Kidney (tissue), 22 donors: ENCODE measurements at places on chromosomes 13 and 19. TPM values are rescaled to one million over a fixed set of nuclear protein-coding genes. Genes with fewer than 3 reads are reported as not detected.

The FUT3 gene
- total RNA-seq: 3.0 TPM

The LHFPL6 gene
- 59.2 TPM for total RNA-seq

DNA sequence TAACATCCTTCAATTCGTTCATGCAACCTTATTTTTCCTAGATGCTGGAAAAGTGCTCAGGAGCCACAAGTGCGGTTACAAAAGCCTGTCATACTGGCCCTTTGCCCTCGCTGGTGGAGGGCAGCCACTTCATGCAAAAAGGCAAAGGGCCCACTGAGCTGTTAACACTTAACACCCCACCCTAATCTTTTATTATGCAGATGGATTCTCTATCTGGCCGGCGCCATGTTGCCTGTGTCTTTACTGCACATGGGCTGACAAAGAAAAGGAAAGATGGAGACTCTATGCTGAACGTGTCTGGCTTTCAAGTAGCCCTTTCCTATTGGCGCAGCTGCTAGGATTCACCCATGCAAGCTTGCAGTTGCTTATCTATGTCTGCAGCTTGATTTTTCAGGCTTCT is 10.8 kb downstream of the OR7D2 start:
- DNase-seq: no peak

GRCh38 chr13:49303533-49304252 is 56.0 kb downstream of the CDADC1 start:
- peak; percentile 71 for DNase-seq

GRCh38 chr19:13748169-13748828 is 16.0 kb upstream of the MRI1 start:
- peak; percentile 25 for DNase-seq
